ENCODE measurements at places on chromosomes 7 and 10.

DNA sequence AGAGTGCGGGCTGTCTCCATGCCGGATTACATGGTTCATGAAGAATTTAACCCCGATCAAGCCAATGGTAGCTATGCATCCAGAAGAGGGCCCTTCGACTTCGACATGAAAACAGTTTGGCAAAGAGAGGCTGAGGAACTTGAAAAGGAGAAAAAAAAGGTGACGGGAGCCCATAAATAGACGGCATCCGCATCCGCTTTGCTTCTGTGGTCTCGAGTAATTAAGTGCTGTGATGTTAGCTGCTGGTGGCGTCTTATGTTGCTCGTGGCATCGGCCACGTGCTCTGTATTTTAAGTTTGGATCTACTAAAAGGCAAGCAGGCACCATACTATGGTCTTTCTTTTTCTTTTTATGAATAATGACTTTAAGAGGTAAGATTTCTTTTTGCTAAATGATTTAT lies 11.1 kb downstream of the C7orf57 start:
- DNase-seq = no peak

- no peak for DNase-seq
Observed at GRCh38 chr10:44394696-44395381, 9.9 kb upstream of the CXCL12 start.

GRCh38 chr10:129784891-129785290 lies 179.2 kb downstream of the EBF3 start:
- DNase-seq = no peak

DNA sequence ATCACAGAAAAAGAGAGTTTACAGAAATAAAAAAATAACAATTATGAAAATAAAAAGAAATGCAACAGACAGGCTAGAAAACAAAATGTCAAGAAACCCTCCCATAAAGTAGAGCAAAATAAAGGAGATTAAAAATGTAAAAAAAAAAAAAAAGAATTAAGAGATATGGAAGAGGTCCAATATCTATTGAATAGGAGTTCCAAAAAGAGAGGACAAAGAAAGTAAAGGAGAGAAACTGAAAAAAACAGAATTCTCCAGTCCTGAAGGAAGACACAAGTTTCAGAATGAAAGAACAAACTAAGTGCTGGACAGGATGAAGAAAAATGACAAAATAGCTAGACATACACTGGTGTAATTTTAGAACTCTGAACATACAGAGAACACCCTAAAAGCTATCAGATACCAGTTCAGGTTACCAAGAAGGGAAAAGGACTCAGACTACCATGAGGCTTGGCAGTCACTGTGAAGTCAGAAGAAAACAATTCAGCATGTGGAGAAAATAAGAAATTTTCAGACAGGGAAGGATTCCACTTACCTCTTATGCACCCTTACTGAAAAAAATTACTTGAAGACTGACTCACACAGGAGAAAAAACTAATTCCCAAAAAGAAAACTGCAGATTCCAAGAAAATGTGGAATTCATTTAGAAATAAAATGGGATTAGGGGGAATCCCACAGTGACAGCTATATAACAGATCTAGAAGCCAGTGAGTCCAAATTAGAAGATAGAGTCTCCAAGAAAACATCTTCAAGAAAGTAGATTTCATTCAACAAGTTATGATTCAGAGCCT lies 40.4 kb upstream of the ABLIM1 start:
- DNase-seq = no peak

DNA sequence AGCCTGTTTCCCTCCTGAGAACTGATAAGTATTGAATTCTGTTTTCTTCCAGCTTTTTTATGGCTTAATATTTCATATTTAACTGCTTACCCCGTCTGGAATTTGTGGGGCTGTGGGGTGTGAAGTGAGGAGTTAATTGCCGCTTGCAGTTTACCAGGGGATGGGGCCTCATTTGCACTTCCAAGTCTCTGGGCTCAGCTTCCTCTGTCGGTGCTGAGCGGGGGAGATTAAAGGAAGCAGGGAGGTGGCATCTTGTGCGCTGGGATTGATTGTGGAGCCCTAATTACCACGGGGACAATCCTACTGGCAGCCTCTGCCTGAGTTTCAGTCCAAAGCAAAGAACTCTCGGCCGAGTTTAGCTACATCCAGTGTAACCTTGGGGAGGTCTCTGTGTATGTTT lies 33.4 kb downstream of the ELFN1 start:
- DNase-seq = no peak

DNA sequence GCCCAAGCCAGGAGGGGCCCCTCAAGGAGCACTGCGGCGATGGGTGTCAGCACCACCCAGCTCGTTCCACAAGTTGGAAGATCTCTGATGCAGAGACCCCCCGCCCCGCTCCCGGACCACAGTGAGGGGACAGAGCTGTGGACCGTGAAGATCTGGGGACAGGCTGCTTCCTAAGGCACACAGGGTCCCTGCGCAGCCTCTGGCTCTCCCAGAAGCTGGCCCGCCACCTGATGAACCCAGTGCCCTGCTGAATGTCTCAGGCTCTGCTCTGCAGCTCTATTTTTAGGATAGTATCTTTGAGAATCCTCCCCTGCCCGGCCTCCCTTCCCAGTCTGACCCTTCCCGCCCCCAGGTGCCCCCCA lies 29.7 kb downstream of the GBX1 start:
- no peak for DNase-seq

DNA sequence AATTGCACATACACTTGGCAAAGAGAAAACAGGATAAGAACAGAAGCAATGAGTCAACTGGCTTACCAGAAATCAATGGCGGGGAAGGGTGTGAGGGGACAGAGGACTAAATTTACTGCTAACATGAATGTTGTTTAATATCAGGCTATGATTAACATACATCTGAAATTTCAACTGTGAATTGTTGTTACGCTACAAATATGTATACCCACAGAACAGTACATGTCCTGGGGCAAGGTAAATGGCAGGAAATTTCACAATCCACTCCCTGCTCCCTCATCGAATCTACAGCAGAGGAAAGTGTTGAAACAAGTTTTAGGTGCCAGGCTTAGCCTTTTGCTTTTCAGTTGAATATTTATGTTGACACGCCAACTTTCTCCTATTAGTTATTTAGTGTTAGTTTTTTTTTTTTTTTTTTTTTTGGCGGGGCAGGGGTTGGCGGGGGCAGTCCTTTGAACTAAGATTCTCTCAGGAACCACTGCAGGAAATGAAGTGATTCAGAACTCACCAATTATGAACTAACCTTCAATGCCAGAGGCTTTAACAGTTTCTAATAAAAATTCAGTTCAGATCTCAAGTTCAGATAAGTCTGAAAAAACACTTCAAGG lies 99.0 kb downstream of the UBE2H start:
- DNase-seq = no peak

GRCh38 chr7:5824297-5824610 lies 42.8 kb upstream of the RNF216 start:
- DNase-seq = no peak

DNA sequence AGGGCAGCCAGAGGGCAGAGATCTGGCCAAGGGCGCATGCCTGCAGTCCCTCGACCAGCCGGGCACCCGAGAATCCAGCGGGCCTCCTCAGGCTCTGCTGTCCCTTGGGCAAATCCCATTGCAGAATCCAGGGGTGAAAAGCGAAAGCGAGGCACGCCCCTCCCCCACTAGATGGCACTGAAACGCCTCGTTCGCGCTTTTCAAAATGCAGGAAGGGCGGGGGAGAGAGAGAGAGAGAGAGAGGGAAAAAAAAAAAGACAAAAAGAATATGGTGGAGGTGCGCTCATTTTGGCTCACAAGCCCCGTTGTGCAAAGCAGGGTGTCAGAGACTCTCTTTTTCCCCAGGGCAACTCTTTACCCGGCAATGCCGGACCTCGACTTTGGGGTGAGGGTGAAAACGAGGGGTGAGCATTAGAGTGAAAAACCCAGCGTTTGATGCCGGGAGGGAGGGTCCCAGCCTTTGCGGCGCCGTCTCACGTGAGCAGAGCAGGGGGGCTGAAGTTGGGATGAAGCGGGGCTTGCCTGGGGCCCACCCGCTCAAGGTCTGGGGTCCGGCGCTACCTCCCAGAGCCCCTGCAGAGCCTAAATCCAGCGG lies 2.5 kb upstream of the TMEM178B start:
- no peak for DNase-seq

GRCh38 chr7:5360451-5360850 lies 63.2 kb downstream of the TNRC18 start:
- DNase-seq = no peak

DNA sequence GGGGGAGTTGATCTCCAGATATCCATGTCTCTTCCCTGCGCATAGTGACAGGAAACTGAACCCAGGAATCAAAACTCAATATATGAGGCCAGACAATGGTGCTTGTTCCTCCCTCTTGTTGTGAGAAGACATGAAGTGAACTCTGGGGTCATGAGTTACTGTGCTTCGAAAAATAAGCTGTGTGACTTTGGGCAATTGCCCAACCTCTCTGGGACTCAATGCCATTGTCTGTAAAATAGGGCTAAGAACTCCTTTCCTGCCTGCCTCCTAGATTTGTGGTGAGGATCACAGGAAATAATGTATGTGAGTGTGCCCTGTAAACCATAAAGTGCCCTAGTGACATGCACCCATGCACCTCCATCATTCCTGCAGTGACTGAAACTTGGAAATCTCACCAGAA lies 48.4 kb downstream of the SYPL1 start:
- no peak for DNase-seq

DNA sequence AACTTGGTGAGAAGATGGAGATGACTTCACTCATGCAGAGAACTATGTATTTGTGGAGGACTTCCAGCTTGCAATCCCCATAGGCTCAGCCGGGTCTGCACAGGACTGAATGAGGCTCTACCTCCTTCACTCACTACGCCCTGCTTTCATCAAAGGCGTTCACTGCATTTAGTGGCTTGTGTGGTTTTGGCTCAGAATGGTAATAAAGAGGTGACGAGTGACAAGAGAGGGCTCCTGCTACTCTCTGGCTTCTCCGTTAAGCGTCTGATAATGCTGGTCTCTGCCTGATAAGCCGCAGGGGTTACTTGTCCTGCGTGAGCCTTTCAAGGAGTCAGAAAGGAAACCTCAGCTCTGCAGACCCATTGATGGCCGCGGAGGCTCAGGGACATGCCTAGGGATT lies 343.4 kb downstream of the PRPF18 start:
- no peak for DNase-seq

DNA sequence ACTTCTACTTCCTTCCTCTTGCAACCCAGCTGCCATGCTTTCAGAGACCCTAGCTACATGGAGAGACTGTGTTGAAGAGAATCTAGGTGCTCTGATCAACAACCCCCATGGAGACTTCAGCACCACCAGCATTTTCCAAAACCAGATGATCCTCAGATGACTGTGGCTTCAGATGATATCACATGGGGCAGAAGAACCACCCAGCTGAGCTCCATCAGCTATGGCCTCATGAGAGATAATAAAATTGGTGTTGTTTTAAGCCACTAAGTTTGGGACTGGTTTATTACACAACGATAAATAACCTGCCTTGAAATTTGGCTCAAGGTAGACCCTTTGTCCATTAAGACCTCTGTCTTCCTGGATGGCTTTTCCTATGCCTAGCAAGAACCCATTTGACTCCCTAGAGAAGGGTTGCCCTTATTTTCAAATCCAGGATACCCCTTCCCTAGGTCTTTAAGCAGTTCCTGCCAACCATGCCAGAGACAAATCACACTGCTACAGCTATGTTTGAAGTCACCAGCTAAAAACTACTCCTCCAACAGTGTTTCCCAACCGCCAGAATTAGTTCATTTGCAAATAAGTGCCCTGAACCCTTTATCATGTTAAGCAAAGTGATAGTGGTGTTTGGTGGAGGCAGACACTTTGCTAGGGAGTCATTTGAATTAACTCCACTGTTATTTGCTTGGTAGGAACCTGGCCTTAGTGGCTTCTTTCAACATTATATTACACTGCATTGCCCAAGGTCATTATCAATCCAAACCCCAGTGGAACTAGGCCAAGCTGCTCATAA lies 136.9 kb upstream of the PALS2 start:
- DNase-seq = no peak

DNA sequence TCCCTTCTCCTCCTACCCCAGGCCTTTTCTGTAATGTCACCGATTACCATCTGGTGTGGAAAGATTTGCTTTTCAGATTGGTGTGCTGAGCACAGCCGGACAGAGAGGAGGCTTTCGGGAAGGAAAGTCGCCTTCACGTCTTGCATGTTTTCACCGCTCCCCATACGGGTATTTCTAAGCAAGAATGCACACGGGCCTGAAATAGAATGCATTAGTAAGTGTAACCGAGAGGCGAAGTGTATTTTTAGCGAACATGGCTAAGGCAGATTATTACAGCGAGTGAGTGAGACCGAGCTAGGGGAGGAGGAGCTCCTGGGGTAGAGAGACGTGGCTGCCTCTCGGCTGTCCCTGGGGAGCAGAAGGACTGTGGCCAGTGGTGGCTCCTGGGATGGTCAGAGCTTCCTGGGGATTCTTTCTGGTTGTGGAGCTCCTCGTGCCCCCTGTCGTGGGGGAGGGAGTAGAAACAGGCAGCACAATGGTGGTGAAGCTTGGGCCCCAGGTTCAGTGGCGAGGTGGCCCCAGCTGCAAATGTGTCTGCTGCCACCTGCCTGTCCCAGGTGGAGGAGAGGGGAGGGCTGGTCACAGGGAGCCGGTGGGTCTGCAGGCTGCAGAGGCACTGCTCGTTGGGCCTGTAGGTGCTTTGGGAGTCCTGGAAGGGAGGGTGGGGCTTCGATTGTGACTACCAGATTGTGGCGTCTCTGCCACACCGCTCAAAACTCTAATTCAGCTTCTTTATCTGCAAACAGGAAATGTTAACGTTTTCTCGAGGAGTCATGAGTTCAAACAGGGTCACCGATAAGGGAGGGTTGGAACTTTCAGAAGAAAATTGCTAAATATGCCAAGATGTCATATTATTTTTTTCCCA lies 135.8 kb downstream of the CAMK1D start:
- DNase-seq = no peak

DNA sequence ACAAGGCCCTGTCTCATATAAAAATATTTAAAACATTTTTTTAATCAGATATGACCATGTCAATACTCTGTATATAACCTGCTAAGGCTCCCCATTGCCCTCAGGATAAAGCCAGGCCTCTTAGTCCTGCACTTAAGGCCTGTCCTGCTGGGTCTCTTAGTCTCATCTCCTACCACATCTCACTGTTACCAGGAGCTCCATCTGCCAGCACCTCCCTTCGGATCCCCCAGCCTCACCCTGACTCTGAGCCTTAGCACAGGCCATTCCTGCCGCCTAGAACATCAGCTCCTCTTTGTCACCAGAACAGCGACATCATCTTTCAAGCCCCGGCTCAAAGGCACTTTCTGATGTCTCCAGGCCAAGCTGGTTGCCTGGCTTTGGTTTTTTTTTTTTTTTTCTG lies 25.7 kb upstream of the GTF2IRD1 start:
- DNase-seq = no peak
